Gastrocnemius medialis (tissue), 4 donors: ENCODE measurements at places on chromosomes 3 and 15. TPM values are rescaled to one million over a fixed set of nuclear protein-coding genes. Genes with fewer than 3 reads are reported as not detected.

The SAMMSON gene
- not detected for total RNA-seq

The PPP4R2 gene
- total RNA-seq, result 60.5 TPM

The BFSP2 gene
- not detected for total RNA-seq

- DNase-seq, result no peak
Measured at GRCh38 chr15:81744364-81744763, 301.5 kb downstream of the MEX3B start.

GRCh38 chr3:27593173-27593572 lies 109.0 kb upstream of the SLC4A7 start:
- DNase-seq, result no peak

The FBXL2 gene
- total RNA-seq, result not detected

- no peak for DNase-seq
Measured at GRCh38 chr3:31790193-31791089, 190.6 kb downstream of the OSBPL10 start.

DNA sequence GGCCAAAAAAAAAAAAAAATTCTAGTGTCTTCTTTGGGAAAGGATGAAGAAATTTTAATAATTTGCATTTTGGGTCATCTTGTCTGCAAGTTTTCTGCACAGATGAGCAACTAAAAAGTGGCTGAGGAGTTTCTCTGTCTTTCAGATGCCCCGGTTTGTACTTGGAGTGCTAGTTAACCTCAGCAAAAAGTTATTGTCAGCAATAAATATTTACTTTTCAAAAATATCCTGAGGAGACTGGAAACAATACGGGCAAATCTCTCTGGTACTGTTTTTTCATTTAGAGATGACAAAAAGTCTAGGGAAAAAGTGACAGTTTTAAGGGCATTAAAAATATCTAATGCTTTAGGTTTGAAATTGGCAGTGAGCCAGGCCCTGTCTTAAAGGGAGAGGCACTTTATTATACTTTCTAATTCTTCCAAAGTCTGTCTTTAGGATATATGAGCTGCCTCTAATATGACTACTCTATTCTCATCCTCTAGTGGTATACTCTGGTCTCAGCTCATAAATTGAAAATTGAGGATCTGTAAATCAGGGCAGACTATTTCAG lies 436.0 kb upstream of the NR2F2 start:
- DNase-seq, result no peak

The RASGRF1 gene
- total RNA-seq, result not detected

The ONECUT1 gene
- not detected for total RNA-seq

The ZNF620 gene
- total RNA-seq, result 0.80 TPM

GRCh38 chr3:143654906-143655305 lies 193.4 kb downstream of the SLC9A9 start:
- DNase-seq, result no peak

The INAFM2 gene
- total RNA-seq, result 17.5 TPM

- no peak for DNase-seq
Measured at GRCh38 chr3:72862314-72863090, 14.3 kb upstream of the SHQ1 start.

- no peak for DNase-seq
Measured at GRCh38 chr15:79455361-79455760, 23.2 kb downstream of the MINAR1 start.

The GFM1 gene
- 52.6 TPM for total RNA-seq

- DNase-seq, result no peak
Measured at GRCh38 chr3:52454250-52454937, 553 bp upstream of the TNNC1 start.

The TMEM108 gene
- 3.3 TPM for total RNA-seq

The RBPMS2 gene
- total RNA-seq, result 0.61 TPM

The SNTN gene
- not detected for total RNA-seq

The GPR15 gene
- total RNA-seq, result not detected

DNA sequence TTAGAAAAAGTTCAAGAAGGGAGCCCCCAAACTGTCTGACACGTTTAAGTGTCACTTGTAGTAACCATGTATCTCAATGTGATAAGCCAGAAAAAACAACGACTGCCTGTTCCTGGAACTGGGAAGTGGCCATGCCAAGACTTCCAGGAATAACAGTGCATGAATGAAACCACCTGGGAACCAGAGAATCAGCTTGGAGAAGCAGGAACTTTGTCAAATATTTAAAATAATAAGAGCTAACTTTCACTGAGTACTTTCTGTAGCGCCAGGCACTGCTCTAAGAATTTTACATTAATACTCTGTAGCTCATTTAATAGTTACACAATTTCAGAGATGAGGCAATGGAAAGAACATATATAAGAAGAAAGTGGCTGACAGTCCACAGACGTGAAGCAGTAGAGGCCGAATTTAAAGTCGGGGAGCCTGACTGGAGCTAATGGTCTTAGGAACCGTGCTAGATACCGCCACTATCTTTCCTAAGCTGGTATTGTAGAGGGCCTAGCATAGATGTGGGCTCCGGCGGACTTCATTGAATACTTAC lies 876 bp downstream of the PLSCR1 start:
- no peak for DNase-seq

- DNase-seq, result no peak
Measured at GRCh38 chr3:79497447-79498111, 270.2 kb downstream of the ROBO1 start.
